Stimulated activated CD8-positive, alpha-beta memory T cell treated with anti-CD3 and anti-CD28 coated beads, Interleukin-2, amount 100 ng/mL, for 1 hour (primary cell): ENCODE measurements at places on chromosomes 16 and 17.
A peak's percentile ranks its signal among the peaks of the same experiment; 100 is the strongest.

DNA sequence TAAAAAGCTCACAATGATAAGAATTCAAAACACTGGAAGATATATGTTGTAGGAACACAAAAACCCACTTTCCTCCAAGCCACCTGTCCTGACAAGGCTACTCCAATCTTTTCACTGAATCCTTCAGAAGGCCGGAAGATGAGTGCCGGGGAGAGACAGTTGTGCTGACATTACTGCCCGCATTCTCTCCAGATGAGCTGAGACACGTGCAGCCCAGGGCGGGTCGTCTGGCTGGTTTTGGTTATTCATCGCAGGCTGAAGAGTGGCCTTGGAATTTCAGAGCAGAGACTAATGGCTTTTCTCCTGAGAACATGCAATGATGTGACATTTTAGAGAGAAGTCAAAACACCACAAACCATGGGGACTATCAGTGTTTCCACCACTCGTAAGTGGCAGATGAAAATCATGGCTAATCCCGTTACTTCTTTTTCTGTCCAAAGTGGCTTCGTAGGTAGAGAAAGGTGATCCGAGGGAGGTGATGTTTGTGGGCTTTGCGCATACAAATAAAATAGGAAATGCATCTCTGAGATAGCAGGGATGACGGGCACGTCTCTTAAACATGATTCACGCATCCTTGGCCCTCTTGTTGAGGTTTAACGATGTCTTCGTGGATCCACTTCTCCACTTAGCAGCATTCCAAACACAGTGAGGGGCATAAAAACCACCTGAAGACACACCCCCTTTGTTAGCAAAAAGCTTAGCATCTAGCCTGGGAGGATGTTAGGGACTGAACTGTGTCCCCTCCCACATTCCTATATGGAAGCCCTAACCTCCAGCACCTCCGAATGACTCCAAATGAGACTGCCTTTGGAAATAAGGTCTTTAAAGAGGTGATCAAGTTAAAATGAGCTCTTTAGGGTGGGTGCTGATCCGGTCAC is 134.0 kb downstream of the IRX3 start:
- no peak for DNase-seq

GRCh38 chr17:16477255-16477654 is 14.7 kb downstream of the LRRC75A start:
- no peak for DNase-seq

GRCh38 chr16:67397036-67397801 is 3.9 kb upstream of the TPPP3 start:
- no peak for DNase-seq

DNA sequence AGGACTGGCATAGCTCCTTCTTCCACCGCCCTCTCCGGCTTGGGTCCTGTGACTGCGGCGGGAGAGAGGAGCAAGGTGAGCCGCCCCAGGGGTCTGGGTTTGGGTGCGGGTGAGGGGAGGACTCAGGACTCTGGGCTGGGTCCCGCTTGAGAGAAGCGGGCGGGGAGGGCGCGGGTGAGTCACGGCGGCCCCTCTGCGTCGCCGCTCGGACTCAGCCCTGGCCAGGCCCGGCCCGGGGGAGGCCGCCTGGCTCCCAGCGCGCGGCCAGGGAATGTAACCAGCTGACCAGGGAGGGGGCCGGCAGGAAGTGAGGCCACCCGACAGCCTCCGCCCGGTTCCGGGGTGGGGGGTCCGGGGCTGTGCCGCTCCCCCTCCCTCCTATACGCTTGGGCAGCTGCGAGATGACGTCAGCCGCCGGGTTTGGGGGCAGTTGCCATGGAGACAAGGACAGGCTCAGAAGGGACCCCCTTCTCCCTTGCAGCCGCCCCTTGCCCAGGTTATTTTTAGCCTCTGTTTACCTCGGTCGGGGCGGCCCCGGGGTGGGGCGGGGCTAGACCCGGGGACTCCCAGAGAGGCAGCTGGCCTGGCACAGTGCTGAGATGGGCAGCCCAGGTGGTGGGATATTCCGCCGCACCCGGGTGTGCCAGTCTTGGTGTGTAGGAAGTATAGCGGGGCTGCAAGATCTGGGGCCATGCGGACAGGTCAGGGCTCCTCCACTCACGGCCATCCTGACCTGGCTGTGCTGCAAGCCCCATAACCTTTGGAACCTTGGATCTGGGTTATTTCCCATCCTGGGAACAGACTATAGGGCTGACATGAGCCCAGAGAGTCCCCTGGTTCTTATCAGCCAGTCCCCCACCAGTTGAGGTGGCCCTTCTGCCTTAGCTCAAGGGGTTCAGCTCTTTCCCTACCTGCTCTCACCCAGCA is 1.6 kb downstream of the RIPOR1 start:
- no peak for DNase-seq

DNA sequence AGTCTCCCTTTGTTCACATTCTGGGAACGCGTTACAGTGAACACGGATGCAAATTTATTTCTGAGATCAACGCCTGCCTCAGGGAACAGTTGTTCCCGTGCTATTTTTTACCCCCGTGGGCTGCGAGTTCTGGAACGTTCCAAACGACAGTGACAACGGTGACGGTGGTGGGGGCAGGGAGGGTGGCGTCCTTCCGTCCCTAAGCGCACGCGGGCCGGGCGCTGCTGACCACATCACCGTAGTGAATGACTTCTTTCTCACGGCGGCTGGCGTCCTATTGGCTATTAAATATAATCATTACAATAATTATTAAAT is 45.1 kb upstream of the SSTR5 start:
- no peak for DNase-seq

DNA sequence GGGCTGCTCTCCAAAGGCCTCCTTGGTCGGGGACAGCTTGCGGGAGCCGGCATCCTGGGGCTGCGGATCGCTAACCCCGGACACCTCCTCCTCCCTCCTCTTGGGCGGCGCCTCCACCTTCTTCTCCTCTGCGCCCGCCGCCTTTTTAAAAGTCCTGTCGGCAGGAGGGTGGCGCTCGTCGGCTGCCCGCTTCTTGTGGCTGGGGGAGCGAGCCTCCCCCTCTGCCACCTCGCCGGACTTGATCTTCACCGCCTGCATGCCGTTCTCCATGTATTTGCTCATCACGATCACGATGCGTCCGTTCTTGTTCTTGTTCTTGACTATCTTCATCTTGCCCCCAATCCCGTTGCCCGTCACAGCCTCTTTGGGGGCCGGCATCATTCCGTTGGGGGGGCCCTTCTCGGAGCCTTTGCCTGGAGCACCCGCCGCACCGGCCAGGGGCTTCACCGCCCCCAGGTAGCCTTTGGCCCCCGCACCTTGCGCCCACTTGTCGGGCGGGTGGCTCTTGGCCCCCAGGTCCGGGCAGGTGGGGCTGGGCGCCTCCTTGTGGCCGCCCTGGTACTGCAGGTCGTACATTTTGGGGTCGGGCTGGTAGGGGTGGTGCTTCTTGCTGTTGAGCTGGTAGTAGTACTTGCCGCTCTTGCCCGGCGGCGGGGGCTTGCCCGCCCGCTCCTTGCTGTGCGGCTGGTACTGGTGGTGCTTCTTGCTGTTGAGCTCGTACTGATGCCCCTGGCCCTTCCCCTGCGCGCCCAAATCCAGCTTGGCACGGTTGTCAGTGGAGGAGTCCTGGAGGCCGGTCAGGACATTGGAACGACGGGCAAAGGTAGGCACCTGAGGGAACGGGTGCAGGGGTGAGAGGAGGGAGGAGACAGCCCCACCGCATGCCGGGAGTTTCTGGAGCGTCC is 4.4 kb downstream of the CBX4 start:
- no peak for DNase-seq

DNA sequence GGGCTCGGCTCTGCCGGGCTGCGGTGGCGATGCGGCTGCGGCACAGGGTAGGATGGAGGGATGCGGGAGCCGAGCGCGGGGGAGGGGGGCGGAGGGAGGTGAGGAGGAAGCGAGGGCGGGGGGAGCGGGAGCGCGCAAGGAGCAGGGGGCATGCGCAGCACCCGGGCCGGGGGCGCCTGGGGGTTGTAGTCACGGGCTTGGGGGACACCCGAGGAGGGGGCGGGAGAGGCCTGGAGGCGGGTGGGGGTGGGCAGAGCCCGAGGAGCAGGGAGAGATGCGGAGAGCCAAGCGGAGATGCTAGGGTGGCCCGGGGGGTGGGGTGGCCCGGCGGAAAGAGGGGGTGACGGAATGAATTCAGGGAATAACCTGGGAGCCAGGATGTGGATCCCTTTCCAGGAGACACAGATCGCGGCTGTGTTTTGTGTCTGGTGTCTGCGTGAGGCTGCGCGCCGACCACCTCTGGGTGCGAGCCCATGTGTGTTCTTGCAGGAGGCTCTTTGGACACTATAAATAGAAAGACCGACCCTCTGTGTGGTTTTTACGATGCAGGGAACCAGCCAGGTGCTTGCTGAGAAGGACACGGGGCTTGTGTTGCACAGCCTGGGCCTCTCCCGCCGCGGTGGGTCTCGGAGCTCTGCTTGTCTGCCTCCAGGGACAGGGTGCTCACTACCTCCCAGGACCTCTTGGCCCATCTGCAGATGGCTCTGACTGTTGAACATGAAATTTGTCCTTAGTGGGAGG is at the start of gene STX1B:
Gene STX1B, minus strand, starts transcription at position 54 of the 741 bp plus-strand sequence. CDS start 242 bp downstream, outside the sequence.
- peak; percentile 14 for DNase-seq

- DNase-seq, result no peak
Observed at GRCh38 chr17:47636273-47637030, 13.3 kb upstream of the KPNB1 start.

DNA sequence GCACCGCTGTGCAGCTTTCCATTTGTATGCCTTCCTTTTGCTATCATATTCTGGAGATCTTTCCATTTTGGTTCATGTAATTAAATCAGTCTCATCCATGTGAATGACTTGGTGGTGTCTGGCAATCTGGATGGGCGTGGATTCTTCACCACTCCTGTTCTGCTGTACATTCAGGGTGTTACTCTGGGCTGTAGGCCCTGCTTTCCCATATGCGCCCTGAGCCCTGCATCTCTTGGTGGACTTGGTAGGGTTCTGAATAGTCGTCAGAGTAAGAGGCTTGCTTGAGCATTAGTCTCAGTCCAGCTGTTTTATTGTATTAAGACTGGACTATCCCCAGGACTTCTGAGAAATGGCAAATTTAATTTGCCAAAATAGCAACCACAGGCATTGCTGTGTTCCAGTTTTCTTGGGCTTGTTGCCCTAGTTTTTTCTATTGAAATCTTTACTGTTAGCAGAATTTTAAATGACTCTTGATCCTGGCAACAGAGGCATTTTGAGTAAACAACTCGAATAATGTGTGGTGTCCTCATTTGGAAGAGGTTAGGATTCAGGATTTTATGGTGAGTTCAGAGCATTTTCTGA is 14.9 kb downstream of the BANP start:
- no peak for DNase-seq

GRCh38 chr17:14300575-14301278 is at the start of gene HS3ST3B1:
HS3ST3B1 (plus strand) TSS chr17:14301081; CDS start chr17:14301519, 438 bp downstream.
- DNase-seq, result peak; percentile 99

DNA sequence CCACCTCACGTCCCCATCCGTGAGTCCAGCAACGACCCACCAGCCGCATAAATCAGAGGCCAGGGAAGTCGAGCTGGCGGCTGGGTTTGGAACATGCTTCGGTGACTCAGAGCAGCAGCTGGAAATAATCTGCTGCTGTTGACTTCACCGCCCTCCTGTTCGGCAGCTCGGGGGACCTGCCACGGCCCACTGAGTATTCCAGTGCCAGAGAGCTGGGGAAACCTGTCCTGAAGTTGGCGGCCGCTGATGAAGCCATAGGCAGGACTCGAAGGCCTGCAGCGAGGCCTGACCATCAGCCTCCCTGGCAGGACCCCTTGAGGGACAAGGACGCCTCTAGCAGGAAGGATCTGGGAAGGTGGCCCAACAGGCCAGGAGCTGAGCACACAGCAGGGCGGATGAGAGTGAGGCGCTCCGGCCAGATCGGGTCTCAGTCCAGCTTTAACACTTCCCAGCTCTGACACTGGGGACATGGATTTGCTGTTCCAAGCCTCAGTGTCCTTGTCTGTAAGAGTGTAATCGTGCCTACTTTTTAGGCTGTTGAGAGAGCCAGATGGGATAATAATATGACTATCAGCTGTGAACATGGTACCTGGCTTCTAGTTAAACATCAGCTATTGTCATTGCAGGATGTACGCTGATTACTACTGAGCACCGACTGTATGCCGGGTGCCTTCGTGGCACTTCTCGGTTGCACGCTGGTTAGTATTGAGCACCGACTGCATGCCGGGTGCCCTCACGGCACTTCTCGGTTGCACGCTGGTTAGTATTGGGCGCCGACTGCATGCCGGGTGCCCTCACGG is 50.4 kb upstream of the CIBAR2 start:
- no peak for DNase-seq

GRCh38 chr16:49014277-49015224 is 267.1 kb downstream of the CBLN1 start:
- no peak for DNase-seq

GRCh38 chr16:719815-720446 is 1.0 kb upstream of the ANTKMT start:
- no peak for DNase-seq

DNA sequence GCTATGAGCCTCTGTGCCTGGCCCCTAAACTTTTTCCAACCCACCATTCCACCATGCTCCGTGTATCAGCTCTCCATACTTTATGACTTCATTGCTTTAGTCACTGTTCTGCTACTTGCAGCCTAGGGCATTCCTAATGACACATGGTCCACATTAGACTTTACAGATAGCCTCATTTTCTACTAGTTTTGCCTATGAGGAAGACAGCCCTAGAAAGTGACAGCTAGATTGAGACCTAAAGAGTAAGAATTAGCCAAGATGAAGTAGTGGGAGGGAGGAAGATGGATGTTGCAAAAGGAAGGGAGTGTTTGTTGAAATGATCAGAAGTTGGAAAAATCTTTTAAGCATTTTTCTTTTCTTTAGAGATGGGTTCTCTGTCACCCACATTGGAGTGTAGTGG is 11.0 kb downstream of the C16orf54 start:
- DNase-seq, result no peak

- DNase-seq, result no peak
Observed at GRCh38 chr16:75606507-75606906, 16.6 kb downstream of the ADAT1 start.
